ENCODE measurements at places on chromosomes 16 and 17.
A peak's percentile ranks its signal among the peaks of the same experiment; 100 is the strongest.

- no peak for DNase-seq
These were observed 1.9 kb downstream of the PRRT2 start for GRCh38 chr16:29813644-29814562.

GRCh38 chr17:57783338-57783742 is 38.2 kb upstream of the CCDC182 start:
- DNase-seq, result peak; percentile 38

GRCh38 chr17:55845385-55845784 is 94.5 kb downstream of the PCTP start:
- no peak for DNase-seq

DNA sequence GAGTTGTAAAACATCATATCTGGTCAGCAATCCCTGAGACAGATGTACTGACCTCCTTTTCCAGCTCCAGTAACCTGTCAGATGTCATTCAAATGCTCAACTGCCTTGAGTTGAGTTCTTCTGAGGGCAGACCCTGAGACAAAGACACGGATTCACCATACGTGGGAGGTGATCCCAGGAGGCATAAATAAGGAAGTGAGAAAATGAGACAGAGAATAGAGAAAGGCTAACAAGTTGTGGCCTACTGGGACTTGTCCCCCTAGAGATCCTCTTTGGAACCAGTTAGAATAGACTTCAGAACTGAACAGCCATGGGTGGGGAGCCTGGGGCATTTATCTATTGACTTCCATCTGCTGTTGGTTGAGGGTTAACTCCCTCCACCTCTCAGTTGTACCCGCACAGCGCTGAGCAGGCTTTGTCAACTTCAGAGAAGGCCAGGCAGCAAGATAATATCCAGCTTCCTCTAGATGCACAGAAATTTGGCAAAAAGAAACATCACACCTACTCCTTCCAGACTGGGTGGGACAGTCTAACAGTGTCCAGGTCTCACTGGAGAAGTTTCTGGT is 123.0 kb upstream of the DYNLRB2 start:
- DNase-seq, result no peak

GRCh38 chr17:14245002-14245401 is 8.3 kb upstream of the CDRT15 start:
- no peak for DNase-seq

DNA sequence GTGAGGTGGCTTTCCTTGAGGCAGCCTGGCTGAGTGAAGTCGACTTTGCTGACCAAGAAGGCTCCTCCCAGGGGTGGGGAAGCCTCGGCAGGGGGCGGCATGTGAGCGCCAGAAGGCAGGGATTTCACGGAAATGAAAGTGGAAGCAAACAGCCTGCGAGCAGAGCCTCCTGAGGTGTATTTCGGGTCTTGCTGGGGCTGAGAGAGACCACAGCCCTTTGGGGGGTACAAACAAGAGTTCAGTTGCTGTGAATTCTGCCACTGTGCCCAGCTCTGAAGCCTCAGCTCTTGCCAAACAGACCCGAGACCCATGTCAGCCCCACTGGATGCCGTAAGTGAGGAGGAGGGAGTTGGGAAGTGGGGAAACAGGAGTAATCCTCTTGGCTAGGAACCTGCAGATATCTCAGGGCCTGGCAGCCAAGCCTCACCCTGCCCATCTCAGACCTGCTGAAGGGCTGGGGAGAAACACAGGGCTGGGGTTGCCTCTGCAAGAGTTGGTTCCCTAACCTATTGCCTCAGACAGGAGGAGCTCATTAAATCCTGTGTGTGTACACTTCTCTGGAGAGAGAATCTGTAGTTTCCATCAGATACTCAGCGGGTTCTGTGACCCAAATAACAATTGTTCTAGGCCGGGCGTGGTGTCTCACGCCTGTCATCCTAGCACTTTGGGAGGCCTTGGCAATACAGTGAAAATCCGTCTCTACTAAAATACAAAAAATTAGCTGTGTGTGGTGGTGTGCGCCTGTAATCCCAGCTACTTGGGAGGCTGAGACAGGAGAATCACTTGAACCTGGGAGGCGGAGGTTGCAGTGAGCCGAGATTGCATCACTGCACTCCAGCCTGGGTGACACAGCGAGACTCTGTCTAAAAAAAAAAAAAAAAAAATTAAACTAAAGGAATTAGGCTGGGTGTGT is at the start of gene IFI35:
TSS of gene IFI35 (plus strand) at position 146 of the 913 bp plus-strand sequence. CDS start at position 310, 164 bp downstream.
- peak; percentile 53 for DNase-seq

- no peak for DNase-seq
These were observed 26.9 kb upstream of the RPL38 start for GRCh38 chr17:74176546-74177001.

- no peak for DNase-seq
These were observed 30.9 kb downstream of the XPO6 start for GRCh38 chr16:28180655-28181460.

Data from stimulated activated CD8-positive, alpha-beta memory T cell treated with anti-CD3 and anti-CD28 coated beads, Interleukin-4, amount 100 ng/mL, for 1 hour (primary cell).